Osteoblast (primary cell): ENCODE measurements at places on chromosomes 13 and 19. TPM values are rescaled to one million over a fixed set of nuclear protein-coding genes. Genes with fewer than 3 reads are reported as not detected.

DCT gene
- total RNA-seq, result under 0.01 and 0.29 TPM in 2 replicates

ADGRE3 gene
- not detected in 2 replicates for total RNA-seq

PROZ gene
- total RNA-seq, result not detected in 2 replicates

CACNG7 gene
- not detected in 2 replicates for total RNA-seq

SLC25A42 gene
- total RNA-seq, result 5.4 and 5.6 TPM in 2 replicates

CACTIN gene
- 17.4 and 19.9 TPM in 2 replicates for total RNA-seq

CEBPA gene
- 3.6 and 5.0 TPM in 2 replicates for total RNA-seq

- no peaks in the 10 kb centered on the region for H3K27me3 ChIP-seq
- H3K27ac ChIP-seq, result no peak overlapping the region
- H3K36me3 ChIP-seq, result no peaks in the 10 kb centered on the region
- H3K4me3 ChIP-seq, result no peak overlapping the region
Observed at GRCh38 chr13:84487752-84488151, 605.5 kb upstream of the SLITRK1 start.

DNA sequence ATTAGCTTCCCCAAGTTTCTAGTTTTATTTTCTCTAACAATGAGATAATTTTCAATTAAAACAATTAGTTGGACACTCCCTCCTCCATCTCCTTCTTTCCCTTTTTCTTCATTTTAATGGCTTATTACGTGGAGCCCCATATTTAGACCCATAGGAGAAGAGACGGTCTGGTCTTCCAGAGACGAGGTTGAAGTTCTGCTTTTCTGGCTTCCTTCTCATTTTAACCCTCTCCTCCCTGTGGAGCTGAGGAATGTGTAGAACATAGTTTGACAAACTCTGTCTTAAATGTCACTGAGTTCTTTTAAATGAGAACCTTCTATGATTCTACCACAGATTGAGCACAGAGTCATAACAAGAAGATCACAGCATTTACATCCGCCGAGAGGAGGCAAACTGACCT is 86.8 kb downstream of the EDNRB start:
- DNase-seq, result no peak
- H3K27me3 ChIP-seq, result no peaks in the 10 kb centered on the region
- no peak overlapping the region for H3K27ac ChIP-seq
- H3K36me3 ChIP-seq, result no peaks in the 10 kb centered on the region
- H3K4me1 ChIP-seq, result no peaks in the 10 kb centered on the region
- H3K4me3 ChIP-seq, result no peak overlapping the region

- no peak overlapping the region for H3K27ac ChIP-seq
- H3K36me3 ChIP-seq, result peaks cover 5% of the 10 kb centered on the region
- no peaks in the 10 kb centered on the region for H3K27me3 ChIP-seq
- no peaks in the 10 kb centered on the region for H3K4me1 ChIP-seq
- no peak overlapping the region for H3K4me3 ChIP-seq
Observed at GRCh38 chr19:49468746-49469447, 5.1 kb upstream of the FLT3LG start.

GRCh38 chr19:45499196-45500180 is 1.2 kb downstream of the PPM1N start:
- H3K27ac ChIP-seq, result no peak overlapping the region
- no peaks in the 10 kb centered on the region for H3K36me3 ChIP-seq
- peaks cover 45% of the 10 kb centered on the region for H3K27me3 ChIP-seq

GRCh38 chr13:29160862-29161261 is 340.7 kb downstream of the MTUS2 start:
- H3K27ac ChIP-seq, result no peak overlapping the region
- H3K4me1 ChIP-seq, result no peaks in the 10 kb centered on the region
- no peak overlapping the region for H3K4me3 ChIP-seq
- DNase-seq, result no peak

DNA sequence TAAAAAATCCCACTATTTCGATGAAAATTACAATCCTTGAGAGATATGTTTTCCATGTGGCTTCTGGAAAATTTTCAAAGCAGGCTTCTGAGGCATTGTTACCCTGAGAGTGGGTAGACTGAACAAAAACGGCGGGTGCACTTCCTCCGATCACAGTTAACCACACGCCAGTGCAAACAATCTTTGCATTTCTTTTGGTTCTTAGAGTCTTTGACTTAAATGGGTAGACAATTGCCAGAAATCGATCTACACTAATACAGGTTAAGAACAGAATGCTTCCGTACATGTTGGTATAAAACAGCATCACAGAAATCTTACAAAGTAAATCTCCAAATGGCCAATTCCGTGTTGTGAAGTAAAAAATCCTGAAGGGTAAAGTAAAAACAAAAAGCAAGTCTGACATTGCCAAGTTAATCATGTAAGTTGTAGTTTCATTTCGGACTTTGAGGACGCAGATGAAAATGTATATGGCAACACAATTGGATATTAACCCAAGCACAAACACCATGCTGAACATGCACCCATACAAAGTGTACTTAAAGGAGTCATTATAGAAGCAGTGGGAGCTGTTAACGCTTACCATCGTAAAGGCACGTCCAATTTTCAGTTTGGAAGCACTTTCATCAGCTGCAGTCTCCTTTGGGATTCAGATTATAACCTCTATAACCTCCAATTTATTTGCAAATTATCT is 927 bp downstream of the LPAR6 start:
- peak overlapping the region; percentile 79 for H3K4me3 ChIP-seq
- DNase-seq, result no peak
- H3K4me1 ChIP-seq, result peaks cover 11% of the 10 kb centered on the region
- H3K36me3 ChIP-seq, result peaks cover 2% of the 10 kb centered on the region

DNA sequence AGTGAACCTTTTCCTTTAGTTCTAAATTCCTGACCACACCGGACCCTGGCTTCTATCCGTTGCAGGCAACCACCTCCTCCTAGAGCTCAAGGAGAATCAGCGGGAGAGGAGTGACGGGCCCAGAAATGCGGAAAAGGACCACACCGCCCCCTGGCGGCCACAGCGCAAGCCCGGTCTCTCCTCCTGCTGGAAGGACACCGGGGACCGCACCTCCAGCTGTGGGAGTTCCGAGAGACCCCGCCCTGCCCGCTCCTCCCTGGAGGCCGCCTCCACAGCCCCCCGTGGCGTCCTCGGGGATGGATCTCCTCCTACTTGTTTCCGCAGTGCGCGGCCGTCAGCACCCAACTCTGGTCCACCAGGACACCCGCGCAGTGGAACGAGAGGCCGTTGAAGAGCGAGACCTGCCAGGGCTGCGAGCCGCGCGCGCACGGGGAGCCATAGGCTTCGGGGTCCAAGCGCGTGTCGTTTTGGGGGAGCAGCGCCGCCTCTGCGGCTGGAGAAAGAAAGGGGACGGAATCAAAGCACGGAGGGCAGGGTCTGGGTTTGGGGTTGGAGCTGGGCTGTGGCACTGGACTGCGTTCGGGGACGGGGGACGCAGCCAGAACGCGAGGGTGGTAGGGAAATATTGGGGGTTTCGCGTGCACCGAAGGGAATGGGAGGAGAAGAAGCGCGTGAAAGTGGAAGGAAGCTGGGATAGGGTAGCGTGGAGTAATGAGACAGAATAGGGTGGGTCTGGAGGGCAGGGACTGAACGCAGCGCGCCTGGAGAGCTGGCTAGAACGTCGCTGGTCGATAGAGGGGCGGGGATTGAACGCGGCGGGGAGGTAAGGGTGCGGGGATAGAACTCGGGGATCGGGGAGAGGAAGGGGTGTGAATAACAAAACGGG is 2.5 kb downstream of the KLK10 start:
- H3K4me1 ChIP-seq, result no peaks in the 10 kb centered on the region
- DNase-seq, result peak; percentile 96
- H3K27me3 ChIP-seq, result peaks cover 34% of the 10 kb centered on the region
- H3K27ac ChIP-seq, result no peak overlapping the region

GRCh38 chr13:112638157-112638750 is 50.3 kb upstream of the TUBGCP3 start:
- DNase-seq, result no peak
- no peaks in the 10 kb centered on the region for H3K36me3 ChIP-seq
- H3K4me3 ChIP-seq, result no peak overlapping the region
- H3K27me3 ChIP-seq, result peaks cover 51% of the 10 kb centered on the region

- H3K4me1 ChIP-seq, result no peaks in the 10 kb centered on the region
- peak; percentile 30 for DNase-seq
- H3K27ac ChIP-seq, result no peak overlapping the region
- H3K36me3 ChIP-seq, result no peaks in the 10 kb centered on the region
- no peak overlapping the region for H3K4me3 ChIP-seq
Observed at GRCh38 chr19:48780631-48781391, 25.5 kb downstream of the FGF21 start.

GRCh38 chr19:20051841-20052768 is 12.8 kb upstream of the ZNF682 start:
- no peaks in the 10 kb centered on the region for H3K27me3 ChIP-seq
- H3K4me1 ChIP-seq, result no peaks in the 10 kb centered on the region
- H3K36me3 ChIP-seq, result no peaks in the 10 kb centered on the region

- no peaks in the 10 kb centered on the region for H3K4me1 ChIP-seq
- H3K4me3 ChIP-seq, result no peak overlapping the region
- peak; percentile 99 for DNase-seq
- H3K27ac ChIP-seq, result no peak overlapping the region
Observed at GRCh38 chr19:33406521-33407139, 33.1 kb downstream of the CEBPG start.

DNA sequence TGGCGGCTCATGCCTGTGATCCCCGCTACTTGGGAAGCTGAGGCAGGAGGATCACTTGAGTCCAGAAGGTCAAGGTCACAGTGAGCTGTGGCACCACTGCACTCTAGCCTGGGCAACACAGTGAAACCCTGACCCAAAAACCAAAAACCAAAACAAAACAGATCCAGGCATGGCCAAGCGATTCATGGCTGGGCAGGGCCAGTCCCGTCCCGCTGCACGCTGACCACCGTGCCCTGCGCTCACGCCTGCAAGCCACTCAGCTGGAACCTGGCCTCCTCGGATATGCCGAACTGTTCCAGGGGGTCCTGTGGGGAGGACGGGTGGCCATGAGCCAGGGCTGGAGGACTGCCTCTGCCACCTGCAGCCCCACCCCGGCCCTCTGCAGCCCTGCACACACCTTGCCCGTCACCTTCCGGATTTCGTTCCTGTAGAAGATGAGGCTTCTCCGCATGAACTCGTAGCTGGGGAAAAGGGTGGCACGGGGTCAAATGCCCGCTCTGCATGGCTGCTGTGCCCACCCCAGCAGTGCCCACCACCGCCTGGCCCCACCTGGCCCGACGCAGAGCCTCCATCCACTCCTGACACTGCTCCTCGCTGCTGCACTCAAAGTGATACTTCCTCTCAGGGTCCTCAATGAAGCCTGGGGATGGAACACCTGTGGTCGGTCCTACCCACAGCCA is 2.4 kb downstream of the PLEKHJ1 start:
- peaks cover 22% of the 10 kb centered on the region for H3K4me1 ChIP-seq
- no peaks in the 10 kb centered on the region for H3K27me3 ChIP-seq
- H3K36me3 ChIP-seq, result peaks cover 37% of the 10 kb centered on the region
- DNase-seq, result no peak

GRCh38 chr13:108851660-108852059 is 222.2 kb downstream of the MYO16 start:
- H3K4me3 ChIP-seq, result no peak overlapping the region
- H3K36me3 ChIP-seq, result no peaks in the 10 kb centered on the region
- no peak for DNase-seq
- H3K4me1 ChIP-seq, result no peaks in the 10 kb centered on the region

DNA sequence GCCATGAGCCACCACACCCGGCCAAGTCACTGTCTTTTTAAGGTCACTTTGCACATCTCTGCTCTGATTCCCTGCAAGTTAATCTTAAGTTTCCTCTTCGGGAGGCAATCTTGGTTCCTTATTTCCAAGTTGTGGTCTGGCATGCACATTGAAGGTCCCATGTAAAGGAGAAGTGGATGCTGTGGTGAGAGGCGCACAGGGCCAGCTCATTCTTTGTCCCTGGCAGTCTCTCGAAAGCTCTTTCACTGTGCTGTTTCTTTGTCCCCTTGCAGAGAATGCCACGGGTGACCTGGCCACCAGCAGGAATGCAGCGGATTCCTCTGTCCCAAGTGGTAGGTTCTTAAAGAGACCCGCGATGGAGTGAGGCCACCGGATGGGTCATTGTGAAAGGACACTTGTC is 16.4 kb upstream of the C19orf33 start:
- DNase-seq, result no peak
- H3K27me3 ChIP-seq, result no peaks in the 10 kb centered on the region
- H3K4me1 ChIP-seq, result peaks cover 24% of the 10 kb centered on the region
- no peaks in the 10 kb centered on the region for H3K36me3 ChIP-seq
- H3K27ac ChIP-seq, result no peak overlapping the region

GRCh38 chr19:16096280-16096855 is 15.3 kb upstream of the RAB8A start:
- H3K36me3 ChIP-seq, result peaks cover 98% of the 10 kb centered on the region
- no peak overlapping the region for H3K4me3 ChIP-seq
- H3K27ac ChIP-seq, result peak overlapping the region; percentile 14
- DNase-seq, result no peak

DNA sequence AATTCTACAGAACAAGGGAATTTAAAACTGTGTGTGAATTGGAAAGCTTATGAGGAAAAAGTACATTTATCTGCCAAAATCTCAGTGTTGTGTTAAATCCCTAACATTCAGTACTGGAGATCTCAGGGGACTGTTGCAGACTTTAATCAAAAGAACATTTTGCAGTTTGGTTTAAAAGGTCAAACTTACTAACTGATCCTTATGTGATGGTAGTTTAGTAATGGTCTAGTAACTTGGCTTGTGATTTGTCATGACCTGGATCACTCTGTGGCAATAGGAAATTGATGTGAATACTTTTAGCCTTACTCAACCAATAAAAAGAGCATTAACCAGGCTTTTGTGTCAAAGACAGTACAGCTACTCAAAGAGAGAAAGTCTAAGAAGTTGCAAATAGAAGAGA is 862.1 kb upstream of the MIR17HG start:
- H3K4me3 ChIP-seq, result no peak overlapping the region
- H3K4me1 ChIP-seq, result peaks cover 11% of the 10 kb centered on the region
- peak; percentile 25 for DNase-seq
- no peaks in the 10 kb centered on the region for H3K27me3 ChIP-seq
- H3K27ac ChIP-seq, result no peak overlapping the region

- H3K36me3 ChIP-seq, result no peaks in the 10 kb centered on the region
- H3K27ac ChIP-seq, result no peak overlapping the region
- H3K4me1 ChIP-seq, result no peaks in the 10 kb centered on the region
- no peak overlapping the region for H3K4me3 ChIP-seq
- DNase-seq, result no peak
Observed at GRCh38 chr19:34088292-34088691, 84.0 kb upstream of the LSM14A start.

- H3K27ac ChIP-seq, result no peak overlapping the region
- H3K36me3 ChIP-seq, result peaks cover 60% of the 10 kb centered on the region
- H3K27me3 ChIP-seq, result no peaks in the 10 kb centered on the region
Observed at GRCh38 chr19:1365319-1366269, 18.1 kb upstream of the NDUFS7 start.

- H3K4me3 ChIP-seq, result no peak overlapping the region
- H3K36me3 ChIP-seq, result no peaks in the 10 kb centered on the region
- no peaks in the 10 kb centered on the region for H3K4me1 ChIP-seq
Observed at GRCh38 chr13:103351035-103351828, 285.0 kb upstream of the SLC10A2 start.

DNA sequence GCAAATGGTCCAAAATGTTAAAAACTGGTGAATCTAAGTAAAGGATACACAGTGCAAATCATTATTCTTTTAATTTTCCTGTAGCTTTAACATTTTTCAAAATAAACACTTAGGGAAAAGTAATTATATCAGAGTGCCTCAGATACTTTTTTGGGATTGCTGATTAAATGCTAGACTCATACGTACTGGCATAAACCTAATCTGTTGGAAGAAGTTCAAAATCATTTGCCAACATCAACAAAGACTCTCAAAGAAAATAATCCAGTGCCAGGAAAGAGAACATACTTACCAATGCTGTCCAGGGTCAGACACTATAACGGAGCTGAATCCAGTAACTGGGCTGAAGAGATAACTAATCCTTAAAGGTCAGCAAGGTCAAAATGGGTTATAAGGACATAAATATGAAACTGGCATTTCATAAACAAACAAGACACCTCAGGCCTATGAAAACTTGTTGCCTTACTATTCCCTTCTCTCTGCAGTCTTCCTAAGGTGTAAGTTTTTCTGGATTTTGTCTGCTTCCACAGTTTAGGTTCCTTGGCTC is 3.3 kb upstream of the ZNF420 start:
- peaks cover 10% of the 10 kb centered on the region for H3K4me1 ChIP-seq
- no peaks in the 10 kb centered on the region for H3K36me3 ChIP-seq
- no peak overlapping the region for H3K4me3 ChIP-seq
- no peak overlapping the region for H3K27ac ChIP-seq
